GDM1 (cell line): ENCODE measurements at places on chromosomes 1 and 21.
A peak's percentile ranks its signal among the peaks of the same experiment; 100 is the strongest.

GRCh38 chr1:235928197-235928596 is 61.5 kb upstream of the LYST start:
- no peak for DNase-seq

DNA sequence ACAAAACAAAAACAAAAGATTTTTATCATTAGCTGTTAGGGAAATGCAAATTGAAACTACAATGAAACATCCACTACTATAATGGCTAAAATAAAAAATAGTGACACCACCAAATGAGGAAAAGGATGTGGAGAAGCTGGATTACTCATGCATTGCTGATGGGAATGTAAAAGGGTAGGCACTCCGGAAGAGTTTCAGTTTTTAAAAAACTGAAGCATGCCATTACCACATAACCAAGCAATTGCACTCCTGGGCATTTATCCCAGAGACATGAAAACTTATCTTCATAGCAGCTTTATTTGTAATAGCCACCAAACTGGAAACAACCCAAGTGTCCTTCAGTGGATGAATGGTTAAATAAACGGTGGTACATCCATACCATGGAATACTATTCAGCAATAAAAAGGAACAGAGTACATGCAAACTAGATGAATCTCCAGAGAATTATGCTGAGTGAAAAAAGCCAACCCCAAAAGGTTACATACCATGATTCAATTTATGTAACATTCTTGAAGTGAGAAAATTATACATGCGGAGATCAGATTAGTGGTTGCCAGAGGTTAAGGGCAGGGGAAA is 14.5 kb upstream of the CFAP298 start:
- no peak for DNase-seq

DNA sequence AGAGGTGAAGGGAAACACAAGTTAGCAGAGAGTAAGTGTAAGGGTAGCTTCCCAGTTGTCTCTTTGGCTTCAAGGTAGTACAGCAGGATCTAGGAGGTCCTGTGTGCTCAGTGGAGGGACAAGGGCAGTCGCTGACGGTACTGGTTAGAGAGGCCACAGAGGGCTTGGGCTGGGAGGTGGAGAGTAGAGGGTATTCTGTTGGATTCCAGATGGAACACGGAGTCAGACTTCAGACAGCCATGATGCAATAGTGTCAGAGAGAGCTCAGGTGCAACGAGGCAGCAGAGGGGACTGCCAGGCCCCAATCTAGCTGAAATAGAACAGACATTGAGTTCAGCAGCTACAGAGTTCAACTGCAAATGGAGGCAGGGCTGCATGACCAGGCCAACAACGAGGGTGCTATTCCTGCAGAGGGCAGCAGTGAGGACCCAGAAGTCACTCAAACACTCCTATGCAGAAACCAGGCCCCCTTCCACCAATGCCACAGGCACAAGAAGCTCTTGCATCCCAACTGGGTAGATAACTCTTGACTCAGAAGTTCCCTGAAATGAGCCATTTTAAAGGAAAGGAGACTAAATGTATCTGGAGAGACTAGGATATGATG is 325.0 kb upstream of the ESRRG start:
- no peak for DNase-seq

DNA sequence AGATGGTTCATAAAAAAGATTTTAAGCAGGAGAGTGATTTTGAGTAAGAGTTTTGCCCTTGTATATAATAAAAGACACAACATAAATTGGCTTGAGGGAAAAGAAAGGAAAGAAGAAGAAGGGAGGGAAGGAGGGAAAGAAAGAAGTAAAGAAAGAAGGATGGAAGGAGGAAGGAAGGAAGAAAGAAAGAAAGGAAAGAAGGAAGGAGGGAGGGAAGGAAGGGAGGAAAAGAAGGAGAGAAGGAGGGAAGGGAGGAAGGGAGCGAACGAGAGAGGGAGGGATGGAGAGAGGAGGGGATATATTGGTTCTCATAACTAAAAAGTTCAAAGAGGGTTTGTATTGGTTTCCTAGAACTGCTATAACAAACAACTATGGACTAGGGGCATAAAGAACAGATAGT is 62.2 kb upstream of the PAX7 start:
- DNase-seq, result no peak

- no peak for DNase-seq
Measured at GRCh38 chr1:152960452-152961044, 9.9 kb upstream of the SPRR4 start.

DNA sequence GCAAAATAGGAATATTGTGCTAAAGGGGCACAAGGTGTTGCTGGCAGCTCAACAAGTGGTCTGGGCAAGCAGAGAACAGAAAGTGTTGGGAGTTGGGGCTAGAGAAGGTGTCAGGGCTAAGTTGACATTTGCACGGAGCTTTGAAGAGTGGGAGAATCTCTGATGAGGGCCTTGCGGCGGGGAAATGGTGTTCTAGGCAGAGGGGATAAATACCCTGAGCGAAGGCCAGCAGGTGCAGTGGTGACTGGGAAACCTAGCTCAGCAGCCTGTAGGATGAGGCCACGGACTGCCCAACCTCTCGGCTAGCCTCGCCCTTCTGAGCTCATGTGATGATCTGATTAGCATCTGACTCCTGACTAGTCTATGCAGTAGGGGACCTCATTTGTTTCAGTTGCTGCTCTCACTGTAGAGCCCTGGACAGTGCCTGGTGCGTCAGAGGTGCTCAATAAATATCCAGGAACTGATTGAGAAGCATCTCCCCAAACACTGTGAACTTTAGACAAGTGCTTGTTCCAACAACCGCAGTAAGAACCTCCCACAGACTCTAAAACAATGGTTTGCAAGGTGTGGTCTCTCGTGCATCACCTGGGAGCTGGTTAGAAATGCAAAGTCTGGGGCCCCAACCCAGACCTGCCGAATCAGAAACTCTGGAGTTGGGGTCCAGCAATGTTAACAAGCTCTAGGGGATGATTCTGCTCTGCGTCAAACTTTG is 1.0 kb upstream of the FOXO6 start:
- DNase-seq, result no peak

- no peak for DNase-seq
Measured at GRCh38 chr21:36247316-36248010, 72.5 kb upstream of the MORC3 start.

- DNase-seq, result no peak
Measured at GRCh38 chr1:68010543-68010942, 39.9 kb downstream of the DIRAS3 start.

GRCh38 chr1:119941392-119941791 is 45.1 kb upstream of the ADAM30 start:
- no peak for DNase-seq

DNA sequence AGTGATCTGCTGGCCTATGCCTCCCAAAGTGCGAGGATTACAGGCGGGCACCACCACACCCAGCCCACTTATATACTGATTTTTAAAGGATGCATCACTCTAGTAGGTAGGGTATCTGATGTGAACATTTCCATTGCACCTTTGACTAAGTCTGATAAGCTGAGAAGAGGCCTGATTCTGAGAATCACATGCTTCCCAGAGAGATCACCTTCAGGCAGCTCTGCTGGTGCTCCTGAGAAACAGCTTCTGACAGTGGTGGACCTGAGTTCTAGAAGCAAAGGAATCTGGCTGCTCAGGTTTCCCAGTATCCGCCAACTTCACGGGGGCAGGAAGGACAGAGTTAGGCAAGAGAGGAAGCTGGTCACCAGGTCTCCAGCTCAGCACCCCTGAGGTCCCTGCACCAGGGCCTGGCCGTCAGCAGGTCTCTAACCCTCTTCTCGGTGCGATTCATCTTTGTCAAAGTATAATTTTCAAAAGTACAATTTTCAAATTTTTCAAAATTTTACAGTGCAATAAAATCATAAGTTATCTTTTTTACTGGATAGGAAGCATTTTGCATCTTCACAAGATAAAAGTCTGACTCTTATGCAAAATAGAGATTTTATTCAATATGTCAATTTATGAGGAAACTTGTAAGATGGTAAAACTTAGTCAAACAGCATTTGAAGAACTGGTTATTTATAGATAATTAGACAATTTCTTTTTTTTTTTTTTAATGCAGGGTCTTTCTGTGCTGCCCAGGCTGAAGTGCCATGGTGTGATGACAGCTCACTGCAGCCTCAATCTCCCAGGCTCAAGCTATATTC is 25.8 kb upstream of the MPZL1 start:
- DNase-seq, result no peak

GRCh38 chr1:51915951-51916350 is 37.4 kb upstream of the NRDC start:
- DNase-seq, result no peak

DNA sequence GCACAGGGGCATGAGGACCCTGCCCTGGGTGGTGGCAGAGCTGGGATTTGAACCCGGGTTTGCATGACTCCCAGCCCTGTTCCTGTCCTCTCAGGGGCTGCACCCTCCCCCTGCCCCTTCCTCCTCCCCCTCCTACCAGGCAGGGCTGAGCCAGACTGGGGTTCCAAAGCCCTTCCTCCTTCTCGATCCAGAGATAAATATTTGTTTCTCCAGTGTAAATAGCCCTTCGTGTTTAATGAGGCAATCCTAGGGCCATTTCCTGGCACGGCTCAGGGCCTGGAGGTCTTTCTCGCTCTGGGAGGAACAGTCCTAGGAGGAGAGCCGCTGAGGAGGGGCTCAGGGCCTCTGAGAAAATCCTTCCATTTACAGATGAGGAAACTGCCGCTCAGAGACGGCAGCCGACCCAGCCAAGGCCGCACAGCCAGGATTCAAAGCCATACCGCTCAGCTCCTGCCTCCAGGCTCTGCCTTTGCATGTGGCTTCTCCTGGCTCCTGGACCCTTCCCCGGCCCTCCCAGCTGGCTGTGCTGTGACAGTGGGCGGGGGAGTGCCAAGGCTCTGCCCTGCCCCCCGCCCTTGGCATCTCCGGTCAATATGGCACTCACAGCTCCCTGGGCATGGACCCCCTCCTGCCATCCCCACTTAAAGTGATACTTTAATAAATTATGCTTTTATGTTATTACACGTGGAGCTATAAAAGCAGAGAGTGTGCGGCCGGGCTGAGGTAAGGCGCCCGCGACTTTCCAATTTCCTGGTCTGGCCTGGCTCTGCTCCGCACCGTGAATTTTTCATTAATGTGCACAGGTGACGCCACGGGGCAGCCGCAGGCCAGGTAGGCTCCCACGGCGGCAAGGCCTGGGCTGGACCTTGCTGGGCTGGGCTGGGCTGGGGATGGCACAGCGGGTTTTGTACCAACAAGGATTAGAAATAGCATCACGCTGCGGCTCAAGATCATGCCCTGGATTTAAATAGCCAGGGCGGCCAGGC is 114.7 kb upstream of the WNT4 start:
- DNase-seq, result no peak

DNA sequence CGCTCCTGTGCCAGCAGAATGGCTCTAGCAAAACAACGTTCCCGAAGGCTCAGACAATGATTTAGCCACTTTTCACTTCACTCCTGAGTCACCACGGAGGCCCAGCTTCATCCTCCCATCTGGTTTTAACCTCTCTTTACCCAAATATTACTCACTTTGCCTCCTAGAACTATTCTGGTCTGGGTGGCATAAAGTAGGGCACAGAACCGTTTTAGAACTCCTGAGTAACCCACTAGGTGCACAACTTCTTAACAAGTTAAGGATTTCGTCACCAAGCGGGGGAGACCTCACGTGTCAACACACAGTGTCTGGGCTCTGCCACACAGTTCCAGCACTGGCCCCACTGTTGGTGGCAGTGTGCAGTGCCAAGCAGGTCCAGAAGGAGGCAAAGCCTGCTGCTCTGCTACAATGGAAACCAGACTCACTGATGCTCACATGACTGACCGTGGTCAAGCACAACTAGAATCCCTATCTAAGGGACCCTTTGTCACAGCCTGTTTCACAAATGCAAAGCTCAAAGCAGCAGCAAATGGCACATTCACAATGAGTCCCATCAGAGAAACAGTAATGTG is 121.7 kb downstream of the SIPA1L2 start:
- DNase-seq, result no peak

DNA sequence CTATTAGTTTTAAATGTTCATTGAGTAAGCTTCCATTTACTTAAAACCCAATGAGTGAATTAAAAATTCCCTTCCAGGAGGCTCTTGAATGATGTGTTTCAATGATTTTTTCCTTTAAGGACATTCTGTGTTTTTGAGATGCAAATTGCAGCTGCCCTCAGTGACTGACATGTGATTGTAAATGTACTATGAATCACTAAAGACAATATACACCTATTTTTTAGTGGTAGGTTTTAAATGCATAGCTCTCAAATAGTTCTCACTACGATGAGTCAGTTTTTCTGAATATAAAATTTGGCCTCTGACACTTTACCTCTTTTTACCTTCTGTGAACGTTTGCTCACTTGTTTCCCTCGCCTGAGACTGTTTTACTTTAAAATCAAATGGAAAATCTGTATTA is 204.7 kb downstream of the BARHL2 start:
- DNase-seq, result no peak

GRCh38 chr1:11129649-11130390 is 30.2 kb upstream of the EXOSC10 start:
- DNase-seq, result no peak

DNA sequence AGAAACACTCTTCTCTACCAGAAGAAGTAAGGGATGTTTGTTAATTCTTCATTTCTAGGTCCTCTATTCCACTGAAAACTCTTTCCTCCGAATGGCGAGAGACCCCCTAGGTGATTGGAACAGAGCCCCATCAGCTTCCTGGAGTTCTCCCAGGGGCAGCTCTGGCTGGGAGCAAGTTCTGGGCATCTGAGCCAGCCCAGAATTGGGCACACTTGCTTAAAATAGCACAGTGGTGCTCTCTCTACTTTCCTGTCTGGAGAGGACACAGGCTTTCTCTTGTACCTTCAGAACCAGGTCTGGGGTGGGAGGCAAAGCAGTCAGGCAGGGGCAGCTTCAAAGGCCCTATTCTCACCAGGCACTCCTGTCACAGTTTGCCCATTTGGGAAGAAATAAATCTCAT is 83.2 kb upstream of the CNTN2 start:
- no peak for DNase-seq

GRCh38 chr1:27416387-27417111 is 24.1 kb downstream of the GPR3 start:
- peak; percentile 56 for DNase-seq
